Activated naive CD4-positive, alpha-beta T cell treated with anti-CD3 and anti-CD28 coated beads, Interleukin-2, amount 50 U/mL, for 72 hours (primary cell): ENCODE measurements at places on chromosomes 1 and 21. TPM values are rescaled to one million over a fixed set of nuclear protein-coding genes. Genes with fewer than 3 reads are reported as not detected.

The TXNDC12 gene
- 42.8 TPM for total RNA-seq

GRCh38 chr1:231092380-231092779, 52.3 kb upstream of the FAM89A start:
- DNase-seq: no peak

- no peak for DNase-seq
Observed at GRCh38 chr1:209235166-209235565, 348.3 kb upstream of the CAMK1G start.

The TFB2M gene
- 11.9 TPM for total RNA-seq

The TCP10L gene
- total RNA-seq: 1.5 TPM

DNA sequence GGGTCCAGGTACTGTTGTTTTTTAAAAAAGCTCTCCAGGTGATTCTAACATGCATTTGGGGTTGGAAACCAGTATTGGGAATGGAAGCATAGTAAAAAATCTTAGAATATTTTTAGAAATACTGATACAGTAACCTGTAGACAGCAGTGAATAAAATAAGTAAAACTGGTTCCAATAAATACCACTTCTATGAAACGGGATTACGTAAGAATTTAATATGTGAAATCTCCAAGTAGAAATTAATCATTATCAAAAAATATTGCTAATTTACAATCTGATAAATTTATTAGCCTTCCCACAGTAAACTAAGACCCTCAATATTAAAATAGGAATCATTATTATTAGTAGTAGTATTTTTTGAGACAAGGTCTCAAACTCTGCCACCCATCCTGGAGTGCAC, 177.5 kb downstream of the COP1 start:
- DNase-seq: no peak

GRCh38 chr1:229642376-229642775, 16.3 kb downstream of the URB2 start:
- no peak for DNase-seq

- no peak for DNase-seq
Observed at GRCh38 chr1:21278208-21278859, 11.9 kb downstream of the ECE1 start.

DNA sequence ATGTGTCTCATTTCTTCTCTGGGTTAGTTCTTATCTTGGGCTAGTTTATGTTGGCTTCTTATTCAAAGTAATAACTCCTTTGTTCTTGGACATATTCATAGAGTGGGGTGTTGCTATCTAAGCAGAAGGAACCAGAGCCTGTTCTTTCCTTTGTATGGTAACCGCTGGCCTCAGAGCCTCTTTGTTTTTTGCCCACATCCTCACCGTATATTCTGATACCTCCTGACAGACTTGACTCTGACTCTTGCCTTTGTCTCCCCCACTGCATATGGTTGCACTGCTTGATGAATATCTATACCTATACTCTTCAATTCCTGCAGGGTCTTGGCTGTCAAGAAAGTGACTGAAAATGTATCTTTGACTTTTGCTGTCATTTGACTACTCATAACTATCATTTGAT, 10.2 kb downstream of the FLG2 start:
- DNase-seq: no peak

DNA sequence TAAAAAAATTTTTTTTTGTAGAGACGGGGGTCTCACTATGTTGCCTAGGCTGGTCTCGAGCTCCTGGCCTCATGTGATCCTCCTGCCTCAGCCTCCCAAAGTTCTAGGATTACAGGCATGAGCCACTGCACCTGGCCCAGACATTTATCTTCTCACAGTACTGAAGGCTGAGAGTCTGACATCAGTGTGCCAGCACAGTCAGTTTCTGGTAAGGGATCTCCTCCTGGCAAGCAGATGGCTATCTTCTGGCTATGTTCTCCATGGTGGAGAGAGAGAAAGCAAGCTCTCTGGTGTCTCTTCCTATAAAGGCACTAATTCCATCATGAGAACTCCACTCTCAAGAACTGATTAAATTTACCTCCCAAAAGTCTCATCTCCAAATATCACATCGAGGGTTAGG, 57.8 kb upstream of the C1orf185 start:
- DNase-seq: no peak

The NR5A2 gene
- not detected for total RNA-seq

DNA sequence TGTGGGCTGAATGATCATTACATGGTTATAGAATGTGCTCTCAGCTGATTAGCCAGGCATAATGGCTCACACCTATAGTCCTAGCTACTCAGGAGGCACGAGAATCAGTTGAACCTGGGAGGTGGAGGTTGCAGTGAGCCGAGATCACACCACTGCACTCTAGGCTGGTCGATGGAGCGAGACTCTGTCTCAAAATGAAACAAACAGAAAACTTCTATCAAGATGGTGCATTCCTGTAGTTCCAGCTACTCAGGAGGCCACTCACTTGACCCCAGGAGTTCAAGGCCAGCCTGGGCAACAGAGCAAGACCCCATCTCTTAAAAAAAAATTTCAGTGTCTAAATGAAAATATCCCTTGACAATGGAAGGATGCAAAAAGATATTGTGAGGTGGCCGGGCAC, 10.9 kb downstream of the TIMM17A start:
- DNase-seq: no peak

The AURKAIP1 gene
- 115 TPM for total RNA-seq

- no peak for DNase-seq
Observed at GRCh38 chr21:21210552-21210951, 212.3 kb downstream of the NCAM2 start.

DNA sequence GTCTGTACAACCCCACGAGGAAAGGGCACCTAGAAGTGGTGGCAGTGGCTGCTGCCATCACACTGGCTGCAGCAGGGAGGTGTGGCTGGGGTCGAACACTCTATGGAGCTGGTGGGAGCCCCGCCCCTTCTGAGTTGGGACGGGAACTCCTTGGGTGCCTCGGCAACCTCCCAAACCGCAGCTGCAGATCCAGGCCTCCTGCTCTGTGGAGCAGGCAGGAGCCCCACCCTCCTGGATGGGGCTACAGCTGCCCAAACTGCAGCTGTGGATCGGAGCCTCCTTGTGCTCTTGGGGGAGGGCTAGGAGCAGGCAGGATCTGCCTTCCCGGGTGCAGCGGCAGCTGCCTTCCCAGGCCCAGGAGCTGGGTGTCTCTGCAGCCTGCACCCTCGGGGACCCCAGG, 38.9 kb upstream of the TARDBP start:
- DNase-seq: no peak

GRCh38 chr21:45596704-45597318, 46.7 kb upstream of the PCBP3 start:
- DNase-seq: peak; percentile 71

DNA sequence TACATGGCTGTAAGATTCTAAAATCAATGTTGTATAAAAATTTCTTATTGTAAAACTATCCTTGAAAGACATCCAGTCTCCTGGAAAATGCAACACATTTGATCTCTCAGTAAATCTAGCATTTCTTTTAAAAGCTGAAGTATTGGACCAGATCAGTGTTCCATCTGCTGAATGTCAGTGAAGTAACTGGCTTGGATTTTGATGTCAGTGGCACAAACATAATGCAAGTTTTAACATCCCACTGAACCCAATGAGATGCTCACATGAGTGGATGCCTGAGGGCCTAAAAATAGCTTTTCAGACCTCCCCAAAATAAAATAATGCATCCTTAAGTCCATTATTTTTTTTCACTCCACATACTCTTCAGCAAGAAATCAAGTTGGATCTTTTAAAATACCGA, 1432.2 kb downstream of the MRPL39 start:
- DNase-seq: no peak
